ENCODE measurements at places on chromosomes 11 and 22.

GRCh38 chr11:36360826-36361415 is 64.8 kb downstream of the PRR5L start:
- DNase-seq = no peak

DNA sequence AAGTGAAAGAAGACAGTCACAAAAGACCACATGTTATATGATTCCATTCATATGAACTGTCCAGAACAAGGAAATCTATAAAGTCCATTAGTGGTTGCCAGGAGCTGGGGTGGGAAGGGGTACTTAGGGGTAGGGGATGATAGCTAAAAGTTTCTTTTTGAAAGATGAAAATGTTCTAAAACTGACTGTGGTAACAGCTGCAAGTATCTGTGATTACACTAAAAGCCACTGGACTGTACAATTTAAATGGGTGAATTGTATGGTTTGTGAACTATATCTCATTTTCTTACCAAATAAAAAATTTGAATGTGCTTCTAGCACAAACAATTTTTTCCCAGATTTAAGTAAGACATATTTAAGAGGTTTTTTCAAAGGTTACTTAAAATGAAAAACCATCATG is 22.1 kb downstream of the CHKA start:
- DNase-seq = no peak

GRCh38 chr11:12540913-12541582 is 133.2 kb upstream of the TEAD1 start:
- DNase-seq = no peak

- no peak for DNase-seq
Measured at GRCh38 chr11:86676533-86677154, 4.2 kb upstream of the ME3 start.

DNA sequence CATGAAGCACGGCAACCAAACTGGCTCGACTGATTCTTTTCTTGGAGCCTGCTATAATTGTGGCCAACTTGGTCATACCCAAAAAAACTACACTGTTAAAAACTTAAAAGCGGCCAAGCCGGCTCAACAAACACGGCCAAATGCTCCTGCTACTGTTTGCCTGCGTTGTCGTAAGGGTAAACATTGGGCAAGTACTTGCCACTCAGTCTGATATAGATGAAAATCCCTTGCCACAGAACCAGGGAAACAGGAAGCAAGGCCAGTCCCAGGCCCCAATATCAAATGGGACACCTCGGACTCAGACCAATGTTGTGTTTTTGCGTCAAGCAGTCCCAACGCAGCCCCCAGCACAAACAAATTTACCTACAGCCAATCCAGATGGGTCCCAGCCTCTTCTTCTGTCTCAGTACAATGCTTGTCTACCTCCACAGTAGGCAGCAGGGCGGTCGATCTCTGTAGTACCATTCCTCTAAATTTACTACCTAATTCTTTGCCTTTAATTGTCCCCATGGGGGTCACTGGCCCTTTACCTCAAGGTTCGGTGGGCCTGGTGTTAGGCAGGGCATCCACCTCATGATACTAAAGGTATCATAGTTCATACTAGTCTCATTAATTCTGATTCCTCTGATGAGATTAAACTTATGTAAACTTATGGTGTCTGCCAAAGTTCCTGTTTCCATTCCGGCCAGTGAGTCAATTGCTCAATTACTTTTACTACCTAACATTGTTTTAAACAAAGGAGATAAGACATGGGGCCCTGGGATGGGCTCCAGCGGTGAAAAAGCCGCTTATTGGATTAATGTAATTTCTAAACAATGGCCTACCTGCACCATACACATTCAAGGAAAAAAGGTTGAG is 3.7 kb upstream of the COMT start:
- no peak for DNase-seq

- DNase-seq = no peak
Measured at GRCh38 chr22:32271389-32271788, 16.2 kb upstream of the SLC5A4 start.

DNA sequence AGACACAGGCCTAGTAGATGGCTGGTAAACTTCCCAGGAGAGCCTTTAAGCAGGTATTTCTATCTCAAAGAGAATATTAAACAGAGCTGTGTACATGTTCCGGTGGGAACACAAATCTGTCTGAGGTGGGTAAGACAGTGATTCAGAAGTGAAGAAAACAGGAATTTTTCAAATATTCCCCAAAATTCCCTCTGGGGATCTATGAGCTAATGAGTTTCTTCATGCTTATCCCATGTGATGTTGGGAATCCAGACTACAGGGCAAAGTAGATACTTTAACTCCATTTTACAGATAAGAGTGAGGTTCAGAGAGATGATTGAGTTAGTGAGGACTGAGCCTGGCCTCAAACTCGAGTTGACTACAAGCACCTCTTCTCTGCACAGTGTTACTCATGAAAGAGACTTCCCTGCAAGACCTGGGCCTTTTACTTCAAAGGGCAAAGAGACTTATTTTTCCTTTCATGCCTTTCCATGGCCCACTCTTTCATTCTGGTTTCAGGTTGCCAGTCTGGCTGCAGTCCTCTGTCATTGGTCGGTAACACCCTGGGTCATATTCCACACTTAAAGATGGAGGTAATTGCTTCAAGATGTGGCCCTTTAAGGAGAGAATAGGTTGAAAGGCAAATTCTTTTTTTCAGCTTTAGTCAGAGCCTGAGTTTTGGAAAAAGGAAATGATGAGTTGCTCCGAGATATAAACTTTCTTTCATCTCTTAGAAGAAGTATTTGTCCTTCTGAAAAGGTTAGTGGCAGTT is 70.1 kb downstream of the CYB5R2 start:
- no peak for DNase-seq

GRCh38 chr22:40415531-40416266 is 45.3 kb downstream of the SGSM3 start:
- no peak for DNase-seq

GRCh38 chr22:44299124-44299523 is 13.6 kb downstream of the SHISAL1 start:
- DNase-seq = no peak

GRCh38 chr11:68153742-68154141 is 32.6 kb upstream of the CHKA start:
- DNase-seq = no peak

DNA sequence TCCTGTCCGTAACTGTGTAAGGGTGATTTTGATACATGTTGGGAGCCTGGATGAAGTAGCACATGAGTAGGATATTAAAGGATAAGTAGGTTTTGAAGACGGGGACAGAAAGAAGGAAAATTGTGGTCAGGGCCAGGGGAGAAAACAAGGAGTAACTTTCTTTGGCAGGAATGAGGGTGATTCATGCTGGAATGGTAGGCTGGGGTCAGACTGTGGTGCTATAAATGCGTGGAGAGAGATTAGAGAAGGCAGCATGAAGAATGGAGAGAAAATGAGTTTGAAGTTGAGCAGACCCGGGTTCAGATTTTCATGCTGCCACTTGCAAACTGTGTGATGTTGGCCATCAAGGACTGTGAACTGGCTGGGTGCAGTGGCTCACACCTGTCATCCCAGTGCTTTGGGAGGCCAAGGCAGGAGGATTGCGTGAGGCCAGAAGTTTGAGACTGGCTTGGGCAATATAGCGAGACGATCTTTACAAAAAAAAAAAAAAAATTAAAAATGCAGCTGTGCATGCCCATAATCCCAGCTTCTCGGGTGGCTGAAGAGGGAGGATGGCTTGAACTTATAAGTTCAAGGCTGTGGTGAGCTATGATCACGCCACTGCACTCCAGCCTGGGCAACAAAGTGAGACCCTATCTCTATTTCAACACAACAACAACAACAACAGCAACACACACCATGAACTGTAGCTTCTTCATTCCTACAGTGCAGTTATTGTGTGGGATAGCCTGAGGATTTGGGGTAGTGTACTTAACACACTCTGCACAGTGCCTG is 22.3 kb downstream of the ZBTB16 start:
- DNase-seq = no peak

GRCh38 chr11:11215944-11216343 is 137.1 kb downstream of the CSNK2A3 start:
- no peak for DNase-seq

DNA sequence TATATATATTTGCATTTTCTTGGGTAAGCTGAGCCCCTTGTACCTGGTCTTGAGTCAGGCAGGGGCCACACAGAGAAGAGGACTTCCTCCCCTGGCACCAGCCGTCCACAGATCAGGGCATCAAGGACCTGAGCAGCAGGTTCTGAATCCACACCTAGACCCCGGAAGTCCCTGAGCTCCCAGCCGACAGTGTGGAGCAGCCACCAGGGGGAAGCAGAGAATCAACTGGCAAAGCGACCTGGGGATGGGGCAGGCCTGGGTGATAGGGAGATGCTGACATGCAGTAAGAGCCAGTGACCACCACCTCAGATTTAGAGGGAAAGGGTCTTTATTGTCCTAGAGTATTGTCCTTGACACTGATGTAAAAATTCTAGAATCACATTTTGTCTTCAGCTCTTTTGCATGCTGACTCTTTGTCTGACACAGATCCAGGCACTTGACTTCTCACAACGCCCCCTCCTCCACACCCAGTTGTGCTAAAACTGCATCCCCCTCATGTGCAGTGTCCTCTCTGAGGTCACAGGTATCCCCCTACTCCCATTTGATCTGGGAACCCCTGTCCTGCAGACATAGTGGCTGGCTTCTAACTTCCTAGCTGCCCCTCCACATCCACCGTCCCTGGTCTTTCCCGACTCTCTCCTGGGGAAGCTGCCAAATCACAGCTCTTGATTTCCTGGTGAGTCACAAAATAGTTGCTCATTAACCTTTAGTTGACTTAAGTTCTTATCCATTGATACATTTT is 109.3 kb downstream of the GGTLC2 start:
- peak; percentile 76 for DNase-seq

DNA sequence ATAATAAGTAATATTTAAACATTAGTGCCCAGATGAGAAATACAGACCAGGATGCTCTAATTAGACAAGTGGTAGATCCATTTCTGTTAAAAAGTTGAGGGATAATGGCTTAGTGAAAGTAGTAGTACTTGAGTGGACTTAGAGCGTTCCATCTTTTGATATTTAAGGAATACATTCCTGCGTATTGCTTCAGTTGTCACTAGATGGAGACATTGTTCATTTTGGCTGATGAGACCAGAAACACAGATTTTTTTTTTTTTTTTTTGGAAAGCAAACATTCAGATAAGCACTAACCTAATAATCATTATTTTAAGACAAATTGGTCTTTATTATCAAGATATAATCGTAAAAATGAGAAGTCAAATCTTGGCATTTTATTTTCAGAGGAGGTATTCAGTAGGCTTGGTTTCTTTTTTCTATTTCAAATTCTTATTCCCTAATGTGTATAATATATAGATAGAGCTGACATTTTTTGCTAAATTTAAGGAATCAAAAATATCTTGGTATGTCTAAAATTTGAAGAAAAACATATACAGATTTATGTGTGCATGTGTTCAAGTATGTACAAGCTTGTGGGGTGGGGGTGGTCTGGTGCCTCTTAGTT is 92.9 kb downstream of the DYNC2H1 start:
- no peak for DNase-seq

GRCh38 chr11:44698252-44698912 is 28.4 kb upstream of the TSPAN18 start:
- no peak for DNase-seq

- no peak for DNase-seq
Measured at GRCh38 chr11:108147150-108147549, 25.8 kb downstream of the ACAT1 start.

- no peak for DNase-seq
Measured at GRCh38 chr11:112801025-112801816, 160.0 kb upstream of the NCAM1 start.

GRCh38 chr11:66335531-66336233 is 552 bp downstream of the RIN1 start:
- no peak for DNase-seq

GRCh38 chr22:22870577-22871404 is 16.8 kb upstream of the IGLL5 start:
- no peak for DNase-seq

DNA sequence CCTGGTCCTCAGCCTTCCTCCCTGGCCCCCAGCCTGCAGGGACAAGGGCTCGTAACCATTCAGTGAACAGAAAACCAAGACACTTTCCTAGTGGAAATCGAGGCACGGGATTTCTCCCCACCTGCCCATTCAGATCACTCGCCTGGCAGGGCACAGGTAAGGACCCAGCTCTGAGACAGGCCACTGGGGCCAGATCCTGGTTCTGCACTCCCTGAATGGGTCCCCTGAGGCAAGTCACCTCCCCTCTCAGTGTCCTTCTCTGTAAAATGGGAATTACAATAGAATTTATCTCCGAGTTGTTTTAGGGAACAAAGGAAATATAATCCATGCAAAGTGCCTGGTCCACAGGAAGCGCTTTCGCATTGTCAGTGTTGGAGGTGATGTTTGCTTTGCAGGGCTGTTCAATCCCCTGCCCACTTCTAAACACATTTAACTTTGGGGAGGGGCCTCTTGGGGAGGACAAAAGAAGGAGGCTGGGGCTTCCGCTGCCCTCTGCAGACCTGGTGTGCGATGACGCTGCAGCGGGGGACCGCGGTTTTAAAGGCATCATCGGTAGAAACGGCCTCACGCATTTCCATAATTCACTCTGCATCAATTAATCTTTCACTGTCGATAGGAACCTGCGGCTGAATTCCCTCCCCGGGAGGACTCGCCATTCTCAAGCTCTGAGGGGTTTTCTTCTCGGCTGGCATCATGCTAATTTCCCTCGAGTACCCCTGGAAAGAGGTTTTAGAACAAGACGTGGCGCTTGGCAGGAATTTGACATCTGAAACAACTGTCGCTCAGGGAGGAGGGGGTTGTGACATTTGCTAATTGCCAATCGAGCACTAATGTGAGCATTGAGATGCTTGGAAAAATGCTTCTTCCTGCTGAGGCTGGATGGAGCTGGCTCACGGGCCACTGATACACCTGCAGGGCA is 70.4 kb upstream of the FGF3 start:
- DNase-seq = no peak

DNA sequence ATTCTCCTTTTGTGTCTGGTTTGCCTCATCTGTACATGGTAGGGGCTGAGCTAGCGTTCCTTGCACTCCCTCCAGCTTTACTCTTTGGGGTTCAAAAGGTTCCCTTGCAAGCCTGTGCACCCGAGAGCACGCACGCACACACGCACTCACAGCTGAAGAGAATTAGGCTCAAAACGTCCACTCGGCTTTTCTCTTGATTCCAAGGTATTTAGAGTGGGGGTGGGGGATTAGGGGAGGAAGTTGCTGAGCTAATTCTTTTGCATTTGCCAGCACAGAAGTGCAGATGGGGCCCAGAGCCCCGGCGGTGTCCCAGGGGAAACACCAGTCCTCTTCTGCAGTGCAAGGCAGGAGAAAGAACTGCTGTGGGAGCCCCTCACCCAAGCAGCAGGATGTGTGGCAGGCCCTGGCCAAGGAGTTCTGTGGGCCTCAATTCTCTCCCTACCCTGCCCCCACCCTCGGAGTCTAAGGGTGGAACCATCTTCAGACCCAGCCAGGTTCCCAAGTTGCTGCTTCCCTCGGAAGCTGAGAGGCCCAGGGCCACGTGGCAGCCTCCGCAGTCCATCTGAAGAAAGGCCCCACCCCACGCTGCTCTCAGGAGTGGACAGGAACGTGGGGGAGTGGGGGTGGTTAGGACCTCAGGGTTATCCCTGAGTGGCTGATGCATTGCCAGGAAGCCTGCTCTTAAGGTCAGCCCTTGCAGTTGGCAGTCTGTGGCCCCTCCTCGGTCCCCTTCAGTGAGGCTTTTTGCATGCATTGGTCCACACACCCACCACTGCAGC is 3.8 kb upstream of the KCNQ1OT1 start:
- no peak for DNase-seq
